CD4-positive, alpha-beta T cell treated with Interleukin-17A for 1 hour (primary cell): ENCODE measurements at places on chromosomes 2 and 18.

GRCh38 chr18:3603421-3604234, 153.7 kb downstream of the TGIF1 start:
- peak; percentile 45 for DNase-seq

GRCh38 chr2:140791802-140792201, 1339.0 kb downstream of the LRP1B start:
- no peak for DNase-seq

DNA sequence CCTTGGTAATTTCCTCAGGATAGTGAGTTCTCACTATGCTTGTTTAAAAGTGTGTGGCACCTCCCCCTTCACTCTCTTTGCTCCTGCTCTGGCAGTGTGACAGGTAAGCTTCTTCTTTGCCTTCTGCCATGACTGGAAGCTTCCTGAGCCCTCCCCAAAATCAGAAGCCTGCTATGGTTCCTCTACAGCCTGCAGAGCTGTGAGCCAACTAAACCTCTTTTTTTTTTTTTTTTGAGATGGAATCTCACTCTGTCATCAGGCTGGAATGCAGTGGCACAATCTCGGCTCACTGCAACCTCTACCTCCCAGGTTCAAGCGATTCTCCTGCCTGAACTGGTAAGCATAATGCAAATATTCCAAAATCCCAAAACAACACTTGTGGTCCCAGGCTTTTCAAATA, 80.0 kb downstream of the SOWAHC start:
- no peak for DNase-seq

DNA sequence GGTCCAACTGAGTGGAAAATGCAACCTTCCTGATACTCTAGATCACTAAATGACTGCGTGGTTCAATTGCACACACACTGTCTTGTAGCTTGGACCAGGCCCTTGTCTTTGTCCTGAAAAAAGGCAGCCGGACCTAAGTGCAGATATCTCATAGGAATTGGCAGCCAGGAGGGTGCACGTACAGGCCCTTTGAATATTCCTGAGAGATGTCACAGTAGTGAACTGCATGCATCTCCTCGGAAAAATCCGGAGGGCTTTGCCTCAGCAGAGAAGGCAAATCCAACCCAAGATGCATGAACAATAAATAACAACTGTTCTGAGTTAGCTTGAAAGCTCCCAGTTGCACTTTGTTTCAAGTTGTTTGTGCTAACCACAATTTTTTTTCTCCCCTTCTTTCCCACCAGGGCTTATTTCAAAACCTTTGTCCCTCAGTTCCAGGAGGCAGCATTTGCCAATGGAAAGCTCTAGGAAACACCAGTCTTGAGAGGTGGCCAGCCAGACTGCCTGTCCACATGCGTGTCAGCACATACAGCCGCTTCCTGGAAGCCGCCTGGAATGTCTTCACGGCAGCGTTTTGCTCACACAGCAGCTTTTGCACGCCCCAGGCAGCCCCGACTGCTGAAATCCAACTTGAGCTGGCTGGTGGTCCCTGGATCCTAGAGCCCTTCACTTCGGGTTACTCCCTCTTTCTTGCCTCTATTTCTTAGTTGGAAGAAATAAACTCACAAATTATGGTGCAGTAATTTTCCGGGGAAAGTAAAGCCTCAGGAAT, 54.4 kb upstream of the FOSL2 start:
- no peak for DNase-seq

- DNase-seq, result no peak
Observed at GRCh38 chr2:50443868-50444630, 587.9 kb downstream of the NRXN1 start.

DNA sequence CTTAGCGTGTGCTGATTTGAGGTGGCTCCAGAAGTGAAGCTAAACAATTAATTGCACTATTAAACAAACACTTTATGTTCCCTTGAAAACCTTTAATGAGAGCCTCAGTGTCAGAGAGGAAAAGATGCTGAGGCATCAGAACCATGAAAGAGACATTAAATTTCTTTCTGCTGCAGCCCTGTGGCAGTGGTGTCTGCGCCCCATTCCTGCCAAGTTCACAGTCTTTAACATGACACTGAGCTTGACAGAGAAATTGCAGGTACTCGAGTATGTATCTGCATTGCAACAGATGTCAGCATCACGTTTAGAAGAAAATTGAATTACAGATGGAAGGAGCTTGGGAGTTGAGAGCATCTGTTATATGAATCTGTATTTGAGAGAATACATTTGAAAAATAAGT, 111.3 kb upstream of the CREB1 start:
- no peak for DNase-seq

- no peak for DNase-seq
Observed at GRCh38 chr2:239671471-239671870, 270.7 kb upstream of the HDAC4 start.

DNA sequence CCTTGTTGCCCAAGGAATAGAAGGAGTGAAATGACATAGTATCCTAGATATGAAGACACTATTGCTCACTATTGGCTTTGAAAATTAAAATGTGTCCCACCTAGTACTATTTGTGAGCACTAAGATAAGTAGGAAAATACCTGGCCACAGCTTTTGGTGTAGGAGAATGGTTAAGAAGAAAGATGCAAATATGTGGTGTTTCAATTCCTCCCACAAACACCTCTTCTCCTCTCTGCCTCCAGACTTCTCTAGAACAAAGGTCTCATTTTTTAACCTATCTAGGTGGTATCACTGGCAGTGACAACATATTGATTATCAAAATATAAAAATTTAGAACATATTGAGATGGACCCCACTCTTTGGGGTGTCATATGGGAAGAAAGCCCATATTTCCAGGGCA, 929.9 kb upstream of the FANCL start:
- no peak for DNase-seq

- no peak for DNase-seq
Observed at GRCh38 chr2:224308272-224308911, 93.5 kb downstream of the FAM124B start.

- no peak for DNase-seq
Observed at GRCh38 chr2:168757223-168757622, 45.2 kb upstream of the NOSTRIN start.

DNA sequence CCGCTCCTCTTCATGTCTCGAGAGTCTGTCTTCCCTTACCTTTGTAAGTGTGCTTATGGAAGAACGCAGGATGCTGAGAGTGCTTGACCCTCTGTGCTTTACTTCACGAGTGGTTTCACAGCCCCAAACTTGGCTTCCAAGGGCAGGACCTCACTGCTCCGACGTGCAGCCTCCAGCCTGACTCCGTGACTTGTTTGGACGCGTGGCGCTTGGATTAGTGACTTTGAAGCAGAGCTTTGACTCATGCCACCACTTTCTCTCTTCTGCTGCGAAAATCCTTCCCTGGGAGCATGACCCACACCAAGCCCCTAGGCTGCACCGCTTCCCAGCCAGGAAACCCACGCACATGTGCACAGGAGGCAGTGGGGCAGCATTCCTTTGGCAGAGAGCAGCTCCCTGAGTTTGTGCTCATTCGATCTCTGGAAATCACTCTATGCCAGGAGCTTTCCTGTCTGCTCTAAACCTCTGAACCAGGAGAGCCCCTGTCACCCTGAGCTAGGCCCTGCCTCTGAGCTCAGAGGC, 207.8 kb upstream of the HS6ST1 start:
- no peak for DNase-seq

DNA sequence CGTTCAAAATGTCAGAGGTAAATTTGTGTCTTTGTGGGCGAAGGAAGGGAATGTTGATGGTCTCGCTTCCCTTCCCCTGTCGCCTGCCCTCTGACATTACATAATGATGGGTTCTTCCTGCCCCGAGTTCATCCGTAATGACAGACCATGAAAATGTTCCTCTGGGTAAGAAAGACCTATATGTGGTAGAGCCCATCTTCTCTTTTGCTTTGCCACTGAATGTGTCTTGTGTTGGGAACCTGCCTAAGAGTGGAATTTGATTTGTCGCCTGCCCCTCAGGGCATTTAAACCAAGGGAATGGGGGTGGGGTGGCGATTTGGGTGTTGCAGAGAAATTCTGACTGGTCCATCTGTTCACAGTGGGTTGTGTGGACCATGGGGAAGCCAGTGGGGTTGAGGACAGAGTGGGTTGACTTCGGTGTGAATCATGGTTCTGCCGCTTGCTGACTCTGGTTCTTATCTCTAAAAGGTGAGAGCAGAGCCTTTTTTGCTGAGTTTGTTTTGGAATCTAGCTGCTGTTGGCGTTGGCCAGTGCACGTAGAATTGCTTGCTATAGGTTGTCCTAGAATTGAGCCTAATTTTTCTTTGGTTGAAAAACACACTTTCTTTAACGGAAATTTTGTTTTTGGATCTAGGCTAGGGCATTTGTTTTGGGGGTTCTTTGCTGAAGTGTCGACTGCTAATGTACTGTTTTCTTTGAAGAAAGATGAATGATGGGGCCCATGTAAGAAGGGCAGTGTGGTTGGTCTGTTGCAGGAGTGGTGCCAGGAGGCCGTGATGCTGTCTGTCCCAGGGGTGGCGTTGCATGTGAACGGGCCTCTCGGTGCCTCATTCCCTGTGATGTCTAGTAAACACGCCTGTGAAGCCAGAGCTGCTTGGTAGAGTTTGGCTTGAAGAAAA, 1.3 kb downstream of the INPP4A start:
- peak; percentile 49 for DNase-seq

GRCh38 chr2:65193446-65193845, 34.2 kb upstream of the ACTR2 start:
- DNase-seq, result no peak

DNA sequence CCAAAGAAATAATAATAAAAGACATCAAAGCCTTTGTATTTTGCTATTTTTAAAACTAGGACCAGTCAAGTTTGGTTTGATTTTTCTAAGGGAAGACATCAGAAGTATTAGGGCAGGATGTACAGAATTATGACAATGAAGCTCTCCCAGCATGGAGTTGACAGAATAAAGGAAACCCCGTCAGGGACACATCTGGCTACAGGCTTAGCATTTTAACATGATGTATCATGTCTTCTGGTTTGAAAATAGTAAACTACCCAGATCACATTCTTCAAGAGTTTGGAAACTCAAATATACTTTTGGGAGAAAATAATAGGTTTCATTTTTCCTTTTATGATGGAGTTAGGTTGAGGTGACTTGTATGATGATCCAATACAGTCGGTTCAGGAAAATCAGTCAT, 552.0 kb upstream of the CDH2 start:
- no peak for DNase-seq

DNA sequence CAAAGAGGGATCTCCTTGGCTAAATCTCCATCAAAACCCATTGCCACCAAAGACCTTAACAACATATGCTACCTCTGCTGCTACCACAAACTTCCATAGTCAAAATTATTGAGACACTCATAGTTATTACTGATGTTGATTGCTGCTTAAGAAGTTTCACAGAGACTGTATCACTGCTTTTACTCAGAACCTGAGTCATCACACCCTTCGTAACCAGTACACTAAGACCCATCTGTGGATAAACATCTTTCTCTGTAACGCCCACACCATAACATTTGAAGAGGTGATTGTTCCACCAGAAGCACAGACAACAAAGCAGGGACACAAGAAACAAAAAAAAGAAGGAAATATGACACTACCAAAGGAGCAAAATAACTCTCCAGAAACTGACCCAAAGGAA, 1563.1 kb downstream of the LRP1B start:
- DNase-seq, result no peak

- no peak for DNase-seq
Observed at GRCh38 chr2:239612133-239612532, 211.3 kb upstream of the HDAC4 start.

DNA sequence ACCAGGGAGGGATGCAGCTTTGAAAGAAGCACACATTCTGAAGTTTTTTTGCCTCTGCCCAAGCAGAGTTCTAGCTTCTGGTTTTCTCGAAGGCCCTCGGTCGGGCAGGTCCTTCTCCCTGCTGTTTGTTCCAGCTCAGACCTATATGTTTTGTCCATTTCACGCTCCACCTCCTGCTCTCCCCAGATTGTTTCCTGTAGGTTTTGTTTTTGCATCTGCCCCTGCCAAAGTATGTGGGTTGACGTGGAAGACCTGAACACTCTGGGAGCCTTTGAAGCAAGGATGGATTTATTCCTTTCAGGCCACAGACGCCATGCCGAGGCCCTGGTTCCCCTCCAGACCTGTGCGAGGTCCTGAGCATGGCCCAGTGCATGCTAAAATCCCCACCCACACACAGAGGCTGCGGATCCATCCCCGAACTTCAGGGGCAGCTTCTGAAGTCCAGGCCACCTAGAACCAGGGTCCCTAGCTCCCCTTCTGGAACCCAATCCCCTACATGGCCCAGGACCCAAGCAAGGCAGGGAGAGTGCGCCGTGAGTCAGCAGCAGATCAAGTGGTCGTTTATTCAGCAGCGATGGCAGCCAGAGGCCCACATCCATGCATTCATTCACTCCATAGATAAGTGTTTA, 205.4 kb downstream of the KLHL29 start:
- no peak for DNase-seq

- DNase-seq, result peak; percentile 76
Observed at GRCh38 chr2:20661421-20662307, 5.3 kb upstream of the GDF7 start.

DNA sequence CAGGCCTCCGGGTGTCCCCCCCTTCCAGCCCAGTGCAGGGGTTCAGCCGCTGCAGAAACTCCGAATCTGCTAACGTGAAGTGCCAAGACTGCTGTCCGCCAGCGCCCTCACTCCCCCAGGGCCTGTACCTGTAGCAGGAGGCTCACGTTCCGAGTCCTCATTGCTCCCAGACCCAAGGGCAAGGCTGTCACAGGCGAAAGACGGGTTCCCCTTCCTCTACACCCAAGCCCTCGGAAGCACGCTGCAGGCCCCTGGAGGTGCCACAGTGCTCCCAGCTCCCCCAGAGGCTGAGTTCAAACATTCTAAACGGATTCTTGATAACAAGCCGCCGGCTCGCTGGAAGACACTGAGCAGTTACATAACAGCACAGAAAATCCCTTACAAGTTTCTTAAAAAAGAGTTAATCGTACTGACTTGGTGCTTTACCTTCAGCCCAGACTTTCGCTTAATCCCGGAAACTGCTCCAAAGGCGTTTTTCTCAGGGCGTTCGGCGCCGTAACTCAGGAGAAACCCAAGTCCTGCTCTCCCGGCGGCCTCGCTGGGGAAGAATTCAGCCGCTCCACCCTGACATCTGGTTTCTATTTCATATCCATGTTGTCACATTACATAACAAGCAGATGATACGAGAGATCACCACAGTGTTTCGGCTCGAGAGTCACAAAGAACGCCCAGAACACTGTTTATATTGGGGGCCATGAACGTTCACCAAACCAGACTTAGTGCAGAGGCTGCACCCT, 92.0 kb downstream of the HDAC4 start:
- no peak for DNase-seq

GRCh38 chr2:29247336-29247914, 132.2 kb downstream of the CLIP4 start:
- no peak for DNase-seq

DNA sequence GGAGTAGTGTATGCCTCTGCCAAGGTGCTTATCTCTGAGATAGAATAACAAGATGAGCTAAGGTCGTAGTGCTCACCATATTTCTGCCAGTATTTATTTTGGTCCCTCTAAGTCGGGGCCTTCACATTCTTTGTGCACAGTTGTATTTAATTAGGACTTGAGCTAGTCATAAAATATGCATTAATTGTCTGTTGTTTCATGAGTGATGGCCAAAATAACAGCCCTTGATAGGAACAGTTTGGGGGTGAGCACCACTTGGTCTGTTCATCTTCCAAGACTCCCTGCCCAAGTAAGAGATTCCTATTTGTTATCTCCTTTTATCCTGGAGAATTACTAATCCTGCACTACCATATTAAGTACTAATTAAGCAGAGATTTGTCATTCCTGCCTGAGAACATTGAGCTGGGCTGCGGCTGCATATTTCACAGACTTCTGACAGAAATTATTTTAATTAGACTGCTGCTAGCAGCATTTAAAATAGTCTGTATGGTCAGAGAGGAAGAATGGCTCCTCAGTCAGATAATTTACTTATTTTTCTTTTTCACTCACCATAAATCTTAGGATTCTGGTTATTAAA, 435.1 kb downstream of the MTX2 start:
- no peak for DNase-seq
